ENCODE measurements at places on chromosomes 1 and 21.

- H3K4me3 ChIP-seq: no peak overlapping the region
- H3K4me1 ChIP-seq: no peaks in the 10 kb centered on the region
- DNase-seq: no peak
- no peaks in the 10 kb centered on the region for H3K27me3 ChIP-seq
- no peaks in the 10 kb centered on the region for H3K36me3 ChIP-seq
Observed at GRCh38 chr1:119542492-119542946, 35.5 kb downstream of the HSD3B1 start.

- H3K27me3 ChIP-seq: no peaks in the 10 kb centered on the region
- H3K4me3 ChIP-seq: no peak overlapping the region
- no peak for DNase-seq
- no peaks in the 10 kb centered on the region for H3K36me3 ChIP-seq
Observed at GRCh38 chr21:33747420-33747819, 105.1 kb downstream of the ITSN1 start.

DNA sequence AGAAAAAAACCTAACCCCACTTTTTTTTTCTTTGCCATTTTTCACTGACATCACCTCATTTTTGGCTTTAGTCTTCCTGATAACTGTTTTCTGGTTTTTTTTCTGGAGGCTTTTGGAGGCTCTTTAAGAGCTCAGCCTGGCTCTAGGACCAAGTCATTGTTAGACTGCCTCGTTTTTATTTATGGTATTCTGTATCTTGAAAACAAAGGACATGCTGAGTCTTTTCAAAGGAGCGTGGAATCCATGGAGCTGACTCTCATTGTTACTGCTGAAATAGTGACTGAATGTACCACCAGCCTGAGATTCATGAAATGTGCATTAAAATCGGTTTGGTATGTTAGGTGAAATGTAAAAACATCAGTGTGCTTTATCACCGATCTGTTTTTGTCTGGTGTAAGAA is 28.0 kb downstream of the RASAL2 start:
- no peak overlapping the region for H3K27ac ChIP-seq
- no peaks in the 10 kb centered on the region for H3K4me1 ChIP-seq
- DNase-seq: no peak
- no peaks in the 10 kb centered on the region for H3K27me3 ChIP-seq
- no peaks in the 10 kb centered on the region for H3K36me3 ChIP-seq
- no peak overlapping the region for H3K4me3 ChIP-seq

DNA sequence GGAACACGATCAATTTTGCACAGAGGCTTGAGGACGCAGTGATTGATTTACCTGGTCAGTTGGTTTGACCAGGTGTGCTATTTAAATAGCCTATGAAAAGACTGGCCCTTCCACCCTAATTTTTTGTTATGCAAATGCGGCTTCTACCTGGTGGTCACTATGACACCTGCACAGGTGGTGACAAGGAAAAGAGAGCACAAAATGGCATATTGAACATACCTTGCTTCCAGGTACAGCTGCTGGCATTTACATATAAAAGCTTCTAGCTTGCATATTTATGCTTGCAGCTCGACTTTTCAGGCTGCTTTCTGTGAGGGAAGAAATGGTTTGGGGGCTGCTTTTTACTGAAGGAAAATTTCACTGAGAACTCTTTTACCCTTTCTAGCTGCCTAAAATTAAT is 15.3 kb upstream of the FMO4 start:
- H3K36me3 ChIP-seq: no peaks in the 10 kb centered on the region
- no peak overlapping the region for H3K4me3 ChIP-seq
- H3K27ac ChIP-seq: no peak overlapping the region

DNA sequence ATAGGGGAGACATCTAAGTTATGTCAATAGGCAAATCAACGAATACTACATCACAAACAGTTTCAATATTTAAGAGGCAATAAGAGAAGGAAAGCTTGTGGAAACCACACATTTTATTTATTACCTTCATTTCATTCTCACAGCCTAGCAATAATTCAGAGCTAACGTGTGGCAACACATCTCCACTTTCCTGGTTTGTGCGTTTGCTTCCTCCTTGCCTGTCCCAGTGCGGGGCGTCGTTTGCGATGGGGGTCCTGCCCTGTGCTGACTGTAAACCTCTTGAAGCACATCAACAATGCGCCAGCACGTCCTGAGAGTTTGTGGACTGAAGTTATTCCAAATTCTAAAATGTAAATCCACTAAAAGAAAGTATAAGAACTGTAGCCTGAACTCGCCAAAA is 14.4 kb upstream of the VPS26C start:
- no peaks in the 10 kb centered on the region for H3K4me1 ChIP-seq
- H3K27me3 ChIP-seq: no peaks in the 10 kb centered on the region
- no peak overlapping the region for H3K4me3 ChIP-seq
- no peak overlapping the region for H3K27ac ChIP-seq
- H3K36me3 ChIP-seq: no peaks in the 10 kb centered on the region

DNA sequence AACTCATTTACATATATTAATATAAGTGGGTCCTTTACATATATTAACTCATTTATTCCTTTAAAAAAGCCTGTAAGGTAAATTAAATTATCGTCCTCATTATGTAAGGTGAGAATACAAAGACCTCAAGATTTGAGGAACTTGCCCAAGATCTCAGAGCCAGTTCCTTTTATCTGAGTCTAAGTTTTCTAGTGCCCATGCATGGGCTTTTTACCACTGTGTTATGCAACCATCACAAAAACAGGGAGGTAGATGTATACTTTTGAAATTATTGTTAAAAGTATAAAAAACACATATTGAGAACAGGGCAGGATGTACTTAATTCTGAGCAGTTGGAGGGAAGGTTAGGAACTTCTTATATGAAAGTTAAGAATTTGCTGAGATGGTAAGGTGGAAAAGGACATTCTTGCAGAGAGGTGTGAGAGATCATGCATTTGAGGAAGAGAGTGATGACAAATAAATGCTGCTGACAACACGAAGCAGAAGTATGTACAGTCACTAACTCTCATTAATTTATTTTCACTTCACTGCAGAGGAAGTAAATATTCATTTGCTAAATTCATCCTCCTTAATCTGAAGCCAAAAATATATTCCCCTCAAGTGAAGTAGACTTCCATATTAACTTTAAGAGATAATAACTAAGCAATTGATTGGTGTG is 28.9 kb upstream of the LYPLAL1 start:
- no peak overlapping the region for H3K4me3 ChIP-seq
- H3K4me1 ChIP-seq: no peaks in the 10 kb centered on the region
- no peaks in the 10 kb centered on the region for H3K36me3 ChIP-seq
- no peak overlapping the region for H3K27ac ChIP-seq
- no peak for DNase-seq
- no peaks in the 10 kb centered on the region for H3K27me3 ChIP-seq

GRCh38 chr21:42062236-42063022 is 8.7 kb upstream of the UMODL1 start:
- peaks cover 54% of the 10 kb centered on the region for H3K4me1 ChIP-seq
- peak; percentile 99 for DNase-seq
- H3K27me3 ChIP-seq: no peaks in the 10 kb centered on the region
- H3K27ac ChIP-seq: peak overlapping the region; percentile 97

- no peaks in the 10 kb centered on the region for H3K36me3 ChIP-seq
- no peaks in the 10 kb centered on the region for H3K4me1 ChIP-seq
- no peaks in the 10 kb centered on the region for H3K27me3 ChIP-seq
- H3K27ac ChIP-seq: no peak overlapping the region
- no peak for DNase-seq
Observed at GRCh38 chr1:51032936-51033335, 62.9 kb downstream of the CDKN2C start.

Measured in MM.1S (cell line).